Spleen (tissue), 13 donors: ENCODE measurements at places on chromosomes 16 and 17. TPM values are rescaled to one million over a fixed set of nuclear protein-coding genes. Genes with fewer than 3 reads are reported as not detected.

ACAP1 gene
- 118 TPM for total RNA-seq

LRRC36 gene
- not detected for total RNA-seq

GLIS2 gene
- total RNA-seq = 2.0 TPM

QPRT gene
- total RNA-seq = 21.7 TPM

DNA sequence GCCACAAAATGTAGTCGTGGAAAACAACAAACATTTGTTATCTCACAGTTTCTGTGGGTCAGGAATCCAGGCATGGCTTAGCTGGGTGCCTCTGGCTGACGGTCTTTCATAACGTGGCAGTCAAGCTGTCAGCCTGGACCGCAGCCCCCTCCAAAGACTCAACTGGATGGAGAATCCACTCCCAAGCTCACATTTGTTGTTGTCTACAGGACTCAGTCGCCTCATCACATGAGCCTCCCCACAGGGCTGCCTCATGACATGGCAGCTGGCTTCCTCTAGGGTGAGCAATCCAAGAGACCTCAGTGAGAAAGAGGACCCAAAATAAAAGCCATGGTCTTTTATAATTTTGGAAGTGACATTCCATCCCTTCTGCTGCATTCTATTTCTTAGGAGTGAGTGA lies 34.7 kb upstream of the AKAP1 start:
- H3K27ac ChIP-seq = no peak overlapping the region
- DNase-seq = no peak
- no peaks in the 10 kb centered on the region for H3K36me3 ChIP-seq
- peaks cover 31% of the 10 kb centered on the region for H3K4me1 ChIP-seq
- H3K27me3 ChIP-seq = peaks cover 25% of the 10 kb centered on the region

- no peaks in the 10 kb centered on the region for H3K4me1 ChIP-seq
- no peak overlapping the region for H3K27ac ChIP-seq
- no peaks in the 10 kb centered on the region for H3K27me3 ChIP-seq
- no peaks in the 10 kb centered on the region for H3K36me3 ChIP-seq
These were observed 412.8 kb downstream of the KIF2B start for GRCh38 chr17:54235571-54235970.

DNA sequence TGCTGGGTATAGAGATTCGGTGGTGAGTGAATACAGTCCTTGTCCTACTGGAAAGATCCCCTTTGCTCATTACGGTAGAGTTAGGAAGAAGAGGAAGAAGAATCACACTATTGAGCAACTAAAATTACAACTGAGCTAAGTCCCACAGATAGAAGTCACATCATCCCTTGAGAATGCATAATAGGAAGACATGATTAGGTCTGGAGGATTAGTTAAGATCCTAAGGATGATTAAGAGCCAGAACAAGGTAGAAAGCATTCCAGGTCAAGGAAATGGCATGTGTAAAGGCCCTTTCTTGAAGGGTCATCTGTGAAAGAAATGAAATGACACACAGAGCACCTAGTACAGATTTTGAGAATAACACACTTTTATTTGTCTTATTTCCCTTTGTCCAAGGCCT lies 503.5 kb downstream of the HAPSTR1 start:
- no peak overlapping the region for H3K27ac ChIP-seq
- H3K4me1 ChIP-seq = no peaks in the 10 kb centered on the region
- no peak overlapping the region for H3K4me3 ChIP-seq
- H3K27me3 ChIP-seq = no peaks in the 10 kb centered on the region

- DNase-seq = peak; percentile 84
- H3K36me3 ChIP-seq = no peaks in the 10 kb centered on the region
- no peaks in the 10 kb centered on the region for H3K27me3 ChIP-seq
- H3K4me3 ChIP-seq = no peak overlapping the region
- peaks cover 14% of the 10 kb centered on the region for H3K4me1 ChIP-seq
- H3K27ac ChIP-seq = no peak overlapping the region
These were observed 8.8 kb downstream of the ZG16B start for GRCh38 chr16:2838928-2839327.

DNA sequence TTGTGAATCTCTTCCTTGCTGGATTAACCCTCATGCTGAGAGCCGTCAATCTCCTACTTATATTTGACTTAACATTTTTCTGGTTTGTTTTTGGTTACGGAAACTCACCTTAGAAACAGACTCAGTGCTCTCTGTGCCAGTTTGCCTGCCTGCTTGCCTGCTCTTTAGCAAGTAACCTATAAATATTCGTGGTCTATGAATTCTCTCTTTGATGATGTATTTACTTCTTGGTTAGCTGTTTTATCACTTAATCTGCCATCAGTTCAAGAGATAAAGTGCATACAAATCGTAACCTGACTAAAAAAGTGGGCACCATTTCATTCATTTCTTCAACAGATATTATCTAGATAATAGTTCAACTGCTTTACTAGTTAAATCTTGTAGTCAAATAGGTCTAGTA lies 26.7 kb downstream of the CYB5B start:
- H3K27me3 ChIP-seq = no peaks in the 10 kb centered on the region
- H3K36me3 ChIP-seq = no peaks in the 10 kb centered on the region
- H3K4me1 ChIP-seq = peaks cover 3% of the 10 kb centered on the region
- no peak overlapping the region for H3K27ac ChIP-seq

GRCh38 chr16:14559809-14560241 lies 70.2 kb downstream of the PARN start:
- H3K36me3 ChIP-seq = no peaks in the 10 kb centered on the region
- no peaks in the 10 kb centered on the region for H3K27me3 ChIP-seq
- H3K4me3 ChIP-seq = no peak overlapping the region
- no peaks in the 10 kb centered on the region for H3K4me1 ChIP-seq
- H3K27ac ChIP-seq = no peak overlapping the region
- DNase-seq = no peak

GRCh38 chr16:2490190-2491105 lies 15.5 kb downstream of the TBC1D24 start:
- H3K27ac ChIP-seq = no peak overlapping the region
- peaks cover 7% of the 10 kb centered on the region for H3K4me1 ChIP-seq
- no peaks in the 10 kb centered on the region for H3K27me3 ChIP-seq
- peaks cover 17% of the 10 kb centered on the region for H3K36me3 ChIP-seq
- no peak overlapping the region for H3K4me3 ChIP-seq

GRCh38 chr17:79836972-79837887 lies 2.0 kb downstream of the CBX4 start:
- H3K36me3 ChIP-seq = peaks cover 41% of the 10 kb centered on the region
- H3K27me3 ChIP-seq = peaks cover 27% of the 10 kb centered on the region
- peak overlapping the region; percentile 93 for H3K4me3 ChIP-seq
- DNase-seq = peak; percentile 93
- peak overlapping the region; percentile 99 for H3K27ac ChIP-seq
- H3K4me1 ChIP-seq = peaks cover 85% of the 10 kb centered on the region

DNA sequence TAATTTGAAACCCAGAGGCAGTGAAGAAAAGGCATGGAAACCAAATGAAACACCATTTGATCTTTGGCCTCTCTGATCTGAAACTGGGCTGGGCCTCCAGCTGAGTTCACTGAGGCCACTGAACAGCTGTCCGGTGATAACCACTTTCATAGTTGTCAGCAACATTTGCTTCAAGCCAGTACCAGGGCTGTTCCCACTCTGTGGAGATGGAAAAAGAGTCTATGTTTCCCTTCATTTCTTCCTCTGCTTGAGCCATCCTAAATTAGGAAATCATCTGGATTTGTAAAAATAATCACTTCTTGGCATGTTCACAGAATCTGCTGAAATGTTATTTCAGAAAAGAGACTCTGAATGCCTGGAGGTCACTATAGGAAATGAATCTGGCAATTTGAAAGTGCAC lies 119.3 kb downstream of the STX8 start:
- peaks cover 11% of the 10 kb centered on the region for H3K4me1 ChIP-seq
- no peaks in the 10 kb centered on the region for H3K36me3 ChIP-seq
- H3K27me3 ChIP-seq = no peaks in the 10 kb centered on the region
- H3K27ac ChIP-seq = peak overlapping the region; percentile 21

DNA sequence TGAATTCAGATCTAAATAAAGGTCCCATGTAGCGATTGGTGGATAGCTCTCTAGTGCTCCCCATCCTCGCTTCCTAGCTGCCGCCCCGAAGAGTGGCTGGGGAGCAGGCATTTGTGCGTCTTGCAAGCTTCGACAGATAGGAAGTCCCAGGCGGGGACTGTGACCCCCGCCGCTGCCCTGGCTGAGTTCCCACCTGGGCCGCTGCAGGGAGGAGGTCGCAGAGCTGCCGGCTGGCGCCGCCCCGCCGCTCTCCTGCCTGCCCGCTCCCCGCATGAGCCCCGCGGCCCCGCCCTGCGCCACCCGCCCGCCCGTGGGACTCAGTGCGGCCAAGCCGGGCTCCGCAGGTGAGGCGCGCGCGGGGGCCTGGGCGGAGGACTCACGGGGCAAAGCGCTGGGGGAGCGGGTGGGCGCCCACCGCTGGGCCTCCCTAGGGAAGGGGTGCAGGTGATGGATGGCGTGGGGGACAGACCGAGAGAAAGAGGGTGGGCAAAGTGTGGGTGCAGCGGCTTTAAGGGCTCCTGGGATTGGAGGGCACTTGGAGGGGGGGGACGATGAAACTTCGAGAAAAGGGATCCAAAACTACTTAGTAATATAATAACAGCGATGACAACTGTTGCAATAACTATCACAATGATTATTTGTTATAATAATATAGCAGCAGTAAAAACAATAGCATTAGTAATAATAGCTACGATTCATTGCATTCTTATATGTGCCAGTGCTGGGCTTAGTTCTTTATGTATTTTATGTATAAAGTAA lies at the start of gene OTOA:
Gene OTOA, plus strand, starts transcription at position 80 of the 759 bp plus-strand sequence. CDS start 14,547 bp downstream, outside the sequence.
- no peaks in the 10 kb centered on the region for H3K36me3 ChIP-seq
- peaks cover 51% of the 10 kb centered on the region for H3K4me1 ChIP-seq
- H3K27me3 ChIP-seq = peaks cover 34% of the 10 kb centered on the region
